T-helper 17 cell (primary cell): ENCODE measurements at places on chromosomes 2 and 18. TPM values are rescaled to one million over a fixed set of nuclear protein-coding genes. Genes with fewer than 3 reads are reported as not detected.

GRCh38 chr18:23810396-23810795, 121.1 kb downstream of the LAMA3 start:
- no peak for DNase-seq

GRCh38 chr2:177738461-177739235, 333.9 kb downstream of the PDE11A start:
- DNase-seq, result no peak

DNA sequence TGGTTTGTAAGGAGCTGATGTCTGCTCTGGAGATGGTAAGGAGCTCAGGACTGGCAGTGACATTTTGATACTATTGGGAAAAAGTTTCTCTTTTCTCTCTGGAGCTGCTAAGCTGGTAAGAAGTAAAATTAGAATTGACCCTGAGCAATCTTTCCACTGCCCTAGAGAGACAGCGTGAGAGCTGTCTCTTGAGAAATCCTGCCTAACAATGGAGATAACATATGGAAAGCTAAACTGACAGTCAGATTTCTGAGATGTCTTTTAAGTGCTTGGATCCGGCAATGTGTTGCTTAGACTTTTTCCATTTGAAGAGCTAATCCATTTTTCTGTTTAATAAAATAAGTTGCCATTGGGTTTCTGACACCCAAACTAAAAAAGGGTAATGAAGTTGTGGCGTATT, 302.4 kb downstream of the KCNS3 start:
- no peak for DNase-seq

- DNase-seq, result no peak
Observed at GRCh38 chr2:6224267-6224666, 532.1 kb downstream of the SOX11 start.

- DNase-seq, result no peak
Observed at GRCh38 chr18:22658318-22658717, 240.6 kb upstream of the CTAGE1 start.

DNA sequence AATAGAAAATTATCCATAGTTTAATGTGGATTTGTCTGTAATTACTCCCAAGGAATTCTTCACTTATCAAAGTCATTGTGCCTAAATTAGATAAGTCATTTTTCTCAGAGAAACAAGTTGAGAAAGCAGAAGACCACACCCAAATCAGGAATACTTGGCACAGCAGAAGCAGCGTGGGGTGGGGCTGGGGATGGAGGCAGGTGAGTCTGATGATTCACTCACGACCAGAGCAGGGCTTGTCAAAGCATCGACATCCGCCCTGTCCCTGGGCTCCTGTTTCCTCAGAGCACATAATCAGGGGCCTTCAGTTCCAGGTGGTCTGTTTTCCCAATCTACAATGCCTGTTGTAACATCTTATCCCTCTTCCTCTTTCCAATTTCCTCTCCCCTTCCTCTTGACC, 31.5 kb upstream of the COLEC12 start:
- no peak for DNase-seq

- DNase-seq, result no peak
Observed at GRCh38 chr2:143422681-143423080, 293.5 kb downstream of the ARHGAP15 start.

- DNase-seq, result no peak
Observed at GRCh38 chr2:184527058-184527457, 71.3 kb upstream of the ZNF804A start.

DNA sequence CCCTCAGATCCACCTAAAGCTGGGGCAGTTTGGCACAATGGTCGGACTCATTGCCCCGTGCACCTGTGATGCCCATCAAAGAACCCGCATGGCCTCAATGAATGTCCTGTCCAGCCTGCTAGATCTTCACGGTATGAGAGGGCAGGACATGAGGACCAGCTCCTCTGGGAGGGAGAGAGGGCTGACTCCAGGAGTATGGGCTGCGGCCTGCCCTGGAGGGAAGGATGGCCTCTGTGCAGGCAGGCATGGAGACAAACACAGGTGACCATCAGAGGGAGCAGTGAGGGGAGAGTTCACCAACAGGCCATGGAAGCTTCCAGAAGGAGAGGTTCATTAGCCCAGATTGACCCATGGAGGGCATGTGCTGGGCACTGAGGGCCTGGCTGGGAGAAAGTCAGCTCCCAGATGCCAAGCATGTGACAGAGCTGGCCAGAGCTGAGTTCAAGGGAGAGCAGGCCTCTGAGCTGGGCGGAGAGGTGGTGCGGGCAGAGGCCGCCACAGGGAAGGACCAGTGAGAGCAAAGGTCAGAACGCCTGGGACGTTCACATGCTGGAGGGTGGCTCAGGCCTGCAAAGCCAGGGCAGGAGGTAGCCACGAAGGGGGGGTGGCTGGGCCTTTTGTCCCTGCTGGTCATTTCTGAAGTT, 36.2 kb downstream of the HJURP start:
- DNase-seq, result no peak

DNA sequence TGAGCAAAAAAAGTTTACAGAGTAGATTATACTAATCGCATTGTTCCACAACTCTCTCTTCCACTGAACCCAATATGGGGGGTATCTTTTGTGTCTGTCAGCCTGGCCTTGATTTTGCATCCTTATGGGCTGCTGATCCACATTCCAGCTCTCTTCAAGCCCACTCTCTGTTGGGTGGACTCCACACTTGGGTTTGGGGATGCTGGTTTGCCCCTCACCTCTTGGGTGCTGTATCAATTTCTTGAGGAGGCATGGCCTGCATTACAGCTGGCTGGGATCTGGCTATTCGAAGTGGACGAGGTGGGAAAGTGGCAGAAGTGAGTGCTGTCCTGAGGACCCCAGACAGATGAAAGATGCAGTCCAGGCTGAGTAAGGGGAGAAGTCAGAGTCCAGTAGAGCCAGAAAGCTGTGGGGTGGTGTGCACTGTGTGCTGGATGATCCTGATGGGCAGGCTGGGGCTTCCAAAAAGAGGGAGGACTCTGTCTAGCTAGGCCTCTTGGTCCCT, 141.4 kb downstream of the CAPN13 start:
- no peak for DNase-seq

The ALK gene
- total RNA-seq, result not detected

The RFTN2 gene
- total RNA-seq, result 0.05 TPM

The STK11IP gene
- total RNA-seq, result 40.6 TPM

The LRRTM4 gene
- not detected for total RNA-seq

The WDR35 gene
- total RNA-seq, result 3.5 TPM

The OSR1 gene
- total RNA-seq, result not detected

The BMP10 gene
- total RNA-seq, result not detected
